ENCODE measurements at places on chromosomes 4 and X.

DNA sequence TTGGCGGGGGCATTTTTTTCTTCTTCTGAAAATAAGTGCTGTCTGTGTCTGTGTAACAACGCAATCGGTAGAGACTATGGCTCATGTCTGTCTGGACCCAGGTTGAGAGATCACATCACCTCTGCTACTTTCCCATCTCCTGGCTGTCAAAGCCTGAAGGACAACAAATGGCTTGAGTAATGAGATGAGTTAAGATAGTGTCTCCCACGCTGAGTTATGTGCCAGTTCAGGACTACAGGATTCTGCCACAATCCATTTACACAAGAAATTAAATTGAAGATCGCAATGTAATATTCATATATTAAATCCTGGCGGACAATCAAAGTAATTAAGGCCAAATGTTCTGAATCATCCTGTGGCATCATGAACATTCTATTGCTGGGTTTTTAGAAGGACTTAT lies 16.5 kb upstream of the ARHGAP36 start:
- DNase-seq: no peak

- peak; percentile 0 for DNase-seq
These were observed 60.5 kb upstream of the ADAMTS3 start for GRCh38 chr4:72629540-72629939.

- no peak for DNase-seq
These were observed 87.1 kb downstream of the TSPAN5 start for GRCh38 chr4:98571161-98571786.

- no peak for DNase-seq
These were observed 118.0 kb downstream of the SOWAHB start for GRCh38 chr4:76779740-76780459.

DNA sequence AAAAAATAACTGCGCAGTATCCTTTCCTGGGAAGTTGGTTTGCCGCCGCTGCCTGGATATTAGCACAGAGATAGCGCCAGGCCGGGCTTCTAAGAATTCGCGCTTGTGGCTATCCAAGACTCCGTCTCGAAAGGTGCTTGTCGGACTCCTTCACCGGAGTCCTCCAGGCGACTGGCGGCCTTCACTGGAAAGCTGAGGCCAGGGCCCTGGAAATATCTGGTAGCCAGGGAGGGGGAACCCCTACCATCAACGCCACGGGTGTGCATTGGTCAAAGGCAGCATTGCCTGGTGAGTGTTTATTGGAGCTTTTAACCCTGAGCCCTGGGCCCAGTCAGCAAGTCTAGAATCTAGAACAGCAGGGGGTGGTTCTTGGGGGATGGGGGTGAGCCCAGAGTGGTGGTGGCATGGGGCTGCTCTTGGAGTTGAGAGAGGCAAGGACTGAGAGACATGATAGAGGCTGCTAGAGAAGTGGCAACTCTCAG lies 577 bp upstream of the PIM2 start:
- peak; percentile 28 for DNase-seq

DNA sequence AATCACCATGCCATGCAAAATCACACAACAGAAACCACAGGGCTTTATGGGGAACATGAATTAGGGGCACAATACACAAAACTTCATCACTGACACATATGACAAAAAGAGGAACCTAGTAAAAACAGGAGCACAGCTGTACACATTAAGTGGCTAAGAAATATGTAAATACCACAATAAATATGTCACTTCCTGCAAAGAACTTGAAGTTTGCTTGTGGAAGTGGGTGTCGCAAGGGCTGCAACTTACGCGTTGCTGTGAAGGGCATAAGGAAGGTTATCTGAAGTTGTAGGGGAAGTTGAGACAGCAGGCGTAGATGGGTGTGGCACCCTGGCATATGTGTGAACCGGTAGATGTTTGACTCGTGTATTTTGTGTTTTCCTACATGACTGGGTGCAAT lies 42.4 kb downstream of the CLCN4 start:
- peak; percentile 83 for DNase-seq

- DNase-seq: no peak
These were observed 33.0 kb downstream of the GEMIN8 start for GRCh38 chrX:13996650-13997049.

DNA sequence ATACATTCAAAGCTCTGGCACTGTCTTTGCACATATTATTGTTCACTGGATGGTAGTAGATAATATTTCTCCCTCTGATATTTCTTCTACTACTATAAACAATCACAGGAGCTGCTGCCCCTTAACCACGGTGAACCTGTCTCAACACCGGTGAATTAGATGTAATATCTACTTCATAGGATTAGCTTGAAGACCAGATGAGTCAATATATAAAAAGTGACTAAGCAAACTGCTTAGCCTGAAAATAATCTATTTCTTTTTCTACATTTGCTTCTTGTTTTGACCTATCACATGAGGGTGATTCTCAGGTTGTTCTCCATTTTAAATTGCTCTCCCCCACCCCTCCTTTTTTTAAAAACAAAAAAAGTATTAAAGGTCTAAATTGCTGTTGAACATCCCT lies 645.5 kb downstream of the ANKRD50 start:
- DNase-seq: no peak

GRCh38 chr4:56728512-56728911 lies 47.4 kb upstream of the HOPX start:
- DNase-seq: peak; percentile 46

- peak; percentile 40 for DNase-seq
These were observed 467.7 kb downstream of the IDS start for GRCh38 chrX:149037281-149037870.

DNA sequence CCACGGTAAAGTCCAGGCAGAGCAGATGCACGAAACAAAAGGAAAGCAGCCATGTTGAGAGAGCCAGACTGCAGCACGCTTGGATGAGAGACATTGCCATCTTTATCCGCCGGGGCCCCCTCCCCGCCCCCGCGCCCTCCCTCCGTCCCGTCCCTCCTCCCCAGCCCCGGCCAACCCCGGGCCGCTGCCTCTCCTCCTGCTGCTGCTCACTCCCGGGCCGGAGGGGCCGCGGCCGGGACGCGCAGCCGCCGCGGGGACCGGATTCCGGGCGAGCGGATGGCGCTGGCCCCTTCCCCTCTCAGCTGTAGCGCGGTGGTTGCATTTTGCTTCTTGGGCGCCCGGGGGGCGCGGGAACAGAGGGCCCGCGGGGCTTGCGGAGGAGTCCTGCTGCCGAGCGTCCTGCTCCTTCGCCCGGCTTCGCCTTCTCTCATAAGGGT lies 542 bp downstream of the RNF150 start:
- no peak for DNase-seq

DNA sequence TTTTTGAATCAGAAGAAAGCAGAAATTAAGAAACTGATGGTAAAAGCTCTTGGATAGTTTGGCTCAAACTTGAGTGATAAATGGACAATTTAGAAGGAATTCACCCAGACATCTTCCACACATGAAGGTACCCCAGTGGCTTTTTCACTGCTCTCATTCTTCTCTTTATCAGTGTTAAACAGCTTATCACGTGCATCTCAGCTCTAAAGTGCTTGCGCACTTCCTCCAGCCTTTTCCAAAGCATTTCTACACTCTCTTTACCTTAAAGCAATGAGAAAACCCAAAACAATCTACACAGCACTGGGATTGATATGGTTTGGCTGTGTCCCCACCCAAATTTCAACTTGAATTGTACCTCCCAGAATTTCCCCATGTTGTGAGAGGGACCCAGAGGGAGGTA lies 509.1 kb upstream of the FAT1 start:
- no peak for DNase-seq

DNA sequence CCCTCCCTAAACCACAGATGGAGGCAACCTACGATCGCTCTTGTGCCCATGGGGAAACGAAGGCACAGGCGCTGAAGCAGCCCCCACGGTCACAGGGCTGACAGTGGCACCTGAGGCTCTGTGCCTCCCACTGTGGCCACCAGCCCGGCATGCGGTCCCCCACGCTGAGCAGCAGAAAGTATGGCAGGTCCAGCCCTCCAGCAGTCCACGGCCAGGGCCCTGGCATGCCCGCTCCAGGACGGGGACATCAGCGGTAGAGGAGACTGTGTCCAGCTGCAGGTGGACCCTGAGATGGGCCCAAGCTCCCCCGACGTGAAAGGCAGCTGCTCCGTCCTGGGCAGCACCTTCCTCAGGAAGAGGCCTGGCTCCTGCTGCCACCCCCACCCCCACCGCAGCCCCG lies 61.2 kb downstream of the FAM53A start:
- DNase-seq: no peak

DNA sequence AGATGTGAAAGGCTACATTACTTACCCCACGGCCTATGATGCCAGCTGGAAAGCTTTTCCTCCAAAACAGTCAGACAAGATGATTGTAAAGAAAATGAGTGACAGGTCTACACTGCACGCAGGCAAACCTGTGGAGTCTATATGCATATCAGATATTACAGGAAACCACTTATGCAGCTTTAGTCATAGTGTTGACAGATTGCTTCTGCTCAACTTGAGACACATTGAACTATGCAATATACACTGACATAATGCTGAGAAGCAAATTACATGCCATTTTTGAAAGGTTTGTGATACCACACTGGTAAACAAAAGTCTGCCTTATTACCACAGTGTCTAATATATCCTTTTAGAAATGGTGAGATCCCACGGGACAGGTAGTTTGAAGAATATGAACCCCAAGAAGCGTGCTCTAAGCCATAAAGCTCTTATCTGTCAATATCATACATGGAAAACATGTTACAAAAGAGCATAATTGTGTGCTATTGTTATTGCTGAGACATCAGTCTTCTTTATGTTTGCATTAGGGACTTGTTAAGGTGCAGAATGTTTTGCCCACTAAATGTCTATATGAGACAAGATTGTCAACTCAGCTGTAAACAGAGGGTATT lies 1835.8 kb upstream of the TENM3 start:
- no peak for DNase-seq

DNA sequence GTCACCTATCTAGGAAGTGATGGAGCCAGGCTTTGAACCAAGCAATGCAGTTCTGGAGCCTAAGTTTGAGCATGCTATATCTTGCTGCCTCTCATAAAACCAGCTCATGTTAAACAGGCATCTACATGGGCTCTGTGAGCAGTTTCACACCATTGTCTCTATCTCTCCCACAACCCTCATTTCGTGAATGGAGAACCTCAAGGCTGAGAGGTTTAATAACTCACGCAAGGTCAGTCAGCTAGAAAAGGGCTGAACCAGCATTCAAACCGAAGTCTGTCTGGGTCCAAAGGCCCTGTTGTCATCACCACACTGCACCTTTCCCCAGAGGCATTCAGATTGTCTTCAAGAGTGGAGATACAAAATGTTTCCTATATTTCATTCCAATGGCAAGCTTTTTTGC lies 369.2 kb downstream of the MID1IP1 start:
- no peak for DNase-seq

- DNase-seq: no peak
These were observed 30.5 kb upstream of the TTC29 start for GRCh38 chr4:146976145-146976544.

DNA sequence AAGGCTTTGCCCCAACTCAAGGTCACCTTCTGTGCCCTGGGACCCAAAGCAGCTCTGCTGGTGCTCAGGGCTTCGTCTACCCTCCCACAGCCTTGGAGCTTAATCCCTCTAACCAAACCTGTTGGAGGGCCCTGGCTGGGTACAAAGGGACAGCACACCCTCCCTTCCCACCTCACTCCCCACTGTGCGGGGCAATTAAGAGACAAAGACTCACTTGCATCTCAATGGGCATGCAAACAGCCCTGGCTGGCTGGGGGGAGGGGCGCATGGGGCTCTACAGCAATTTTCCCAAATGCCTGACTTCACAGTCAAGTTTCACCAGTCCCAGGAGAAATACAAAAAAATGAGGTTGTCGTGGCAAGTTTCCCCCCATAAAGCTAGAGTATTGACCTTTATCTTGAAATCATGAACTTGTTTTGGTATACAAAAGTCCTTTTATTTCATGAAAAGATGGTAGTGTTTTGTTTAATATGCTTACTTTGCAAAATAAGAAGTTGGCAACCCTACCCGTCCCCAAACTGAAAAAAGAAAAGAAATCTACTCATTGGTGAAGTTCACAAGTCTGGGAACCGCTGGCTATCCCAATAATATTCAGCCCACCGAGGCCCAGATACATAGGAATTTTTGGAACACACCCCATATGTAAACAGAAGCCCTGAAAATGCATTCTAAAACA lies 4.1 kb upstream of the CD99L2 start:
- no peak for DNase-seq

DNA sequence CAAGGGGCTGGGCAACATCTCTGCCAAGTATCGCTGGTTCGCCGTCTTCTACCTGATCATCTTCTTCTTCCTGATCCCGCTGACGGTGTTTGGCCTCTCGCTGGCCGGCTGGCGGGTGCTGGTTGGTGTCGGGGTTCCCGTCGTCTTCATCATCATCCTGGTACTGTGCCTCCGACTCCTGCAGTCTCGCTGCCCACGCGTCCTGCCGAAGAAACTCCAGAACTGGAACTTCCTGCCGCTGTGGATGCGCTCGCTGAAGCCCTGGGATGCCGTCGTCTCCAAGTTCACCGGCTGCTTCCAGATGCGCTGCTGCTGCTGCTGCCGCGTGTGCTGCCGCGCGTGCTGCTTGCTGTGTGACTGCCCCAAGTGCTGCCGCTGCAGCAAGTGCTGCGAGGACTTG lies 20.6 kb downstream of the SLC34A2 start:
- no peak for DNase-seq

- DNase-seq: no peak
These were observed 92.5 kb upstream of the ENPP6 start for GRCh38 chr4:184310171-184310567.

- no peak for DNase-seq
These were observed 1.3 kb downstream of the SLC6A8 start for GRCh38 chrX:153688911-153689590.

GRCh38 chr4:101415962-101416361 lies 68.6 kb upstream of the PPP3CA start:
- DNase-seq: no peak

DNA sequence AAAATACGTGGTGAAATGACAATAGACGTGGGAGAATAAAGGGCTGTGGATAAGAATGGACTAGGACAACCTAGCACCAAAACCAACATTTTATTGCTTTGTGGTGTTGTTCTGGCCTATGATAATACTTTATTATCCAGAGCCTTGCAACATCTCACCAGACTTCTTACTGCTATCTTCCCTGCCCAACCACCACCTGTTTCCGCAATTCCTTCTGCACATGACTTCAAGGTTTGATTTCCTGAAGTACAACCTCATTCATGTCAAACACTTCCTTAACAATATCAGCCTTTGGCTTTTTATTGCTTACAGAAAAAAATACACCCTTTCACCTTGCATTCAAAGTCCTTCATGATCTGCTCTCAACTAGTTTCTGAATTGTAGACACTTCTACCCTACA lies 84.8 kb downstream of the RTL3 start:
- no peak for DNase-seq

- DNase-seq: no peak
These were observed 97.8 kb upstream of the SPRY1 start for GRCh38 chr4:123298801-123299200.

DNA sequence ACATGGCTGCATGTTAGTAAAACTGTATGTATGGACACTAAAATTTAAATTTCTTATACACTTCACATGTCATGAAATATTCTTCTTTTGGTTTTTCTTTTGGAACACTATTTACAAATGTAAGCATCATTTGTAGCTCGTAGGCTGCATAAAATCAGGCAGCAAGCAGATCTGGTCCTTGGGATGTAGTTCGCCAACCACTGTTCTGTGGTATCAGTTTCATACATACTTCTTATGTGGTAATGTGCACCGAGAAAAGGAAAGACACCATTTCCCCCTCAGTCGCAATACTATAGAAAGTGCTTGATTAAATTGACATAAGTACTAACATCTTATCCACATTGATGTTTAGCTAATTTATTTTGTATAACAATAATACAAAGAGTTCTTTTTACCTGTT lies 274.4 kb upstream of the VCX start:
- DNase-seq: no peak

- DNase-seq: peak; percentile 6
These were observed 51.4 kb upstream of the RAPGEF2 start for GRCh38 chr4:159051245-159052071.

GRCh38 chr4:63728480-63729177 lies 680.6 kb downstream of the TECRL start:
- DNase-seq: no peak
